Activated CD4-positive, alpha-beta T cell treated with anti-CD3 and anti-CD28 coated beads, Interleukin-2, amount 10 ng/mL, durations not matched to agents 24 days and 14 days (primary cell): ENCODE measurements at places on chromosomes 11 and 22. TPM values are rescaled to one million over a fixed set of nuclear protein-coding genes. Genes with fewer than 3 reads are reported as not detected.

The NPTXR gene
- 0.98 and 1.0 TPM in 2 replicates for total RNA-seq

The CSNK2A3 gene
- 1.1 and 2.1 TPM in 2 replicates for total RNA-seq

The NOX4 gene
- total RNA-seq = not detected in 2 replicates

The MFNG gene
- total RNA-seq = 207 and 231 TPM in 2 replicates

The IFITM5 gene
- total RNA-seq = not detected in 2 replicates

DNA sequence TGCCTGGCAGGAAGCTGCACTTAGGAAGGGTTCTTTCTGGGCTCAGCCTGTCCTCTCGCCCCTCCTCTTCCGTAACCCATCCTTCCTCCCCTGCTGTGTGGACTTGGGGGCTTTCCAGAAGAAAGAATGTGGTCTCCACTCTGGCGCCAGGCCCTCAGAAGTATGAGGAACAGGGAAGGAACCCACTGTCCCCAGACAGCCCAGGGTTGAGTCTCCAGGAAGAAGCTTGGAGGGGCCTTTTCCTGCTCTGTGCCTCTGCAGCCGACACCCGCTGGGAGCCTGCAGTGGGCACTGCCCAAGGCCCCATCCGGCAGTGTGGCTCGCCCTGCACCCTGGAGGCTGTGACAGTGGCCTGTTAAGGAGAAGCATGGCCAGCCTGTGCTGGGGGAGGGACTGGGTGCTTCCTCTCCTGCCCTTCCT lies 112.6 kb downstream of the ST3GAL4 start:
- no peaks in the 10 kb centered on the region for H3K36me3 ChIP-seq
- peaks cover 21% of the 10 kb centered on the region for H3K4me1 ChIP-seq
- peaks cover 1% of the 10 kb centered on the region for H3K27me3 ChIP-seq
- no peak overlapping the region for H3K4me3 ChIP-seq

- H3K27ac ChIP-seq = no peak overlapping the region
- H3K4me3 ChIP-seq = no peak overlapping the region
- H3K4me1 ChIP-seq = no peaks in the 10 kb centered on the region
- H3K27me3 ChIP-seq = peaks cover 21% of the 10 kb centered on the region
- DNase-seq = no peak
Observed at GRCh38 chr11:15028379-15028778, 45.0 kb upstream of the CALCB start.

DNA sequence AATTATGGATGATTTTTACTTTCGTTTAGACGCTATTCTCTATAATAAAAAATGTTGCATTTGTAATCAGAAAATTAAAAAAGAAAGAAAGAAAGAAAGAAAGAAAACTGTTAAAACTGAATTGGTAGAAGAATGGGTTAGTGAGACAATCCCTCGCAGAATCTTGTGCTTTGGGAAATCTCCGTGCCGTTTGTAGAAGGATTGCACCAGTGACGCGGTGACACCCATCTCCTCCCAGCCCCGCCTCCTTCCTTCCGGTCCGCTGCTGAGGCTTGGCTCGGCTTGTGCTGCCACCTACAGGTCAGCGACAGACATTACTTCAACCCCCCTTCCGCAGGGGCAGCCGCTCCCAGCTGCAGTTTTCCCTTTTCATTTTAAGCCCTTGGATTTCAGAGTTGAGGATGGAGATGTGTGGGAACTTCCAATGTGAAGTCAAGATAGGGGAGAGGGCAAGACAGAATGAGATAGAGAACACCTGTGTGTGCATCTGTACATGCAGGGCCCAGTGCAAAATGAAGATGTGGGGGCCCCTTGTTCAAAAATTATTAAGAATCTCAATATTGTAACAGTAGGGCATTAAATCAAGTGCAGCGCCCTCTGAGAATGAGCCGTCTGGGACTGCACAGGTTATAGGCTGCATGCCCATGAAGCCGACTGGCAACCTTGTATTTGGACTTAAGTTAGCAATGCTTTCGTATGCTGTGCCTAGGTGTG lies 41.1 kb downstream of the TST start:
- peak overlapping the region; percentile 8 for H3K27ac ChIP-seq
- peaks cover 9% of the 10 kb centered on the region for H3K4me1 ChIP-seq
- H3K4me3 ChIP-seq = peak overlapping the region; percentile 84
- H3K36me3 ChIP-seq = no peaks in the 10 kb centered on the region

GRCh38 chr22:32255726-32256125 lies 579 bp upstream of the SLC5A4 start:
- H3K4me1 ChIP-seq = peaks cover 2% of the 10 kb centered on the region
- H3K27me3 ChIP-seq = peaks cover 32% of the 10 kb centered on the region
- H3K4me3 ChIP-seq = no peak overlapping the region
- no peak for DNase-seq

GRCh38 chr11:91800208-91800914 lies 424.3 kb upstream of the FAT3 start:
- no peaks in the 10 kb centered on the region for H3K4me1 ChIP-seq
- no peak overlapping the region for H3K4me3 ChIP-seq

DNA sequence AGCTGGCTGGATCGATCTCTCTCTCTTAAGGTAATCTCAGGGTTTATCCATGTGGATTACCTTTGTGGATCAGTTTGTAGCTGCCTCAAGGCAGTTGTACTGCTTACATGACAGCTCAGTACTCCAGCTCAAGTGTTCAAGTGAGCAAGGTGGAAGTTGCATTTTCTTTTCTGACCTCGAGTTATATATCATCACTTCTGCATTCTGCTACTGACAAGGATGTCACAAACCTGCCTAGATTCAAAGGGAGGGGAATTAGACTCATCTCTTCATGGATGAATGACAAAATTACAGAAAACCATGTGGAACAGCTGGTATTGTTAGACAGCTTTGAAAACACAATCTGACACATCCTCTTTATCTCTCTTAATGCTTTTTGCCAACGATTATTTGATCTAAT lies 6.1 kb upstream of the TCN2 start:
- H3K27ac ChIP-seq = no peak overlapping the region
- H3K27me3 ChIP-seq = peaks cover 3% of the 10 kb centered on the region
- peaks cover 12% of the 10 kb centered on the region for H3K4me1 ChIP-seq
- no peaks in the 10 kb centered on the region for H3K36me3 ChIP-seq
- no peak for DNase-seq

DNA sequence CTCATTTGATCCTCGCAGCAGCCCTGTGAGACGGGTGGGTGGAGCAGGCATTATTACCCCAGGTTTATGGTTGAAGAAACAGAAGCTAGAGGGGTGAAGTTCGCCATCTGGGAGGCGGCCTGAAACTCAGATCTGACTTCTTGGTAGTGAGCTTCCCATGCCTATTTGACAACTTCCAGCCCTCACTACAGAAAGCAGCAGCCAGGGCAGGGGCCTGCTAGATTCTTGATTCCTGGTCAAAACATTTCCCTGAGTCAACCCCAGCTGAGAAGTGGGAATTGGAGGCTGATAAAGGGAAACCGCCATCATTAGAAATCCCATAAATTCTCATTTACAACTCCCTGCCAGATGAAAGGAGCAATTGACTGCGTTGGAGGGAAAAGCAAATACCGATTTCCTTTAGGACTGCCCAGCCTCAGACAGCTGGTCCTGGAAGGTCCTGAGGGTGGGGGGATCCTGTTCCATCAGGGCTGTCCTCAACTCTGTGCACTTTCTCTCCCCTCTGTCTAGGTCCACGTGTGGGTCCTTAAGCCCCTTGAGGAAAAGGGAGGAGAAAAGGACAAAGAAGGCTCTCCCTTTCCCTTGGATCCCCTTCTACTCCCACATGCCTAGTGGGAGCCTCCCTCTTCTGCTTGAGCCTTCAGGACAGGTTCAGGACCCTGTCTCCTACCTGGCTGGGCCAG lies 10.2 kb upstream of the NECTIN1 start:
- H3K27me3 ChIP-seq = peaks cover 43% of the 10 kb centered on the region
- H3K4me1 ChIP-seq = peaks cover 5% of the 10 kb centered on the region
- H3K27ac ChIP-seq = no peak overlapping the region

DNA sequence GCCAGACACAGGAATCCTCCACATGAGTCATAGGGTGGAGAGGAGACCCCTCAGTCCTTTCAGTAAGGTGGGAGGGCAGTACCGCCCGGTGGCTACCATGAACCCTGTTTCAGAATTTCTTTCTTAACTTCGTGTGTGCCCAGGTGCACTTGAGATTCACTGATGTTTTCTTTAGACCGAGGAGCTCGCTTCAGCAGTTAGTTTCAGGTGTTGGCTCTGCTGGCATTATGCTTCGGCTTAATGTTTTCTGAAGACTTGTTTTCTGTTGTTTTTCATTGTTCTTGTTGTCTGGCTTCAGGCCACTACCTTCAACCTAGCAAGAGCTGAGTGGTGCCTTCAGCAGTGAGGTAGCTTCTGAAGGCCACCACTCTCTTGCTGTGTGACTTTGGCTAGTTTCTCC lies 71.5 kb downstream of the BMAL1 start:
- no peak for DNase-seq
- H3K27ac ChIP-seq = no peak overlapping the region
- no peak overlapping the region for H3K4me3 ChIP-seq
- H3K36me3 ChIP-seq = peaks cover 11% of the 10 kb centered on the region

DNA sequence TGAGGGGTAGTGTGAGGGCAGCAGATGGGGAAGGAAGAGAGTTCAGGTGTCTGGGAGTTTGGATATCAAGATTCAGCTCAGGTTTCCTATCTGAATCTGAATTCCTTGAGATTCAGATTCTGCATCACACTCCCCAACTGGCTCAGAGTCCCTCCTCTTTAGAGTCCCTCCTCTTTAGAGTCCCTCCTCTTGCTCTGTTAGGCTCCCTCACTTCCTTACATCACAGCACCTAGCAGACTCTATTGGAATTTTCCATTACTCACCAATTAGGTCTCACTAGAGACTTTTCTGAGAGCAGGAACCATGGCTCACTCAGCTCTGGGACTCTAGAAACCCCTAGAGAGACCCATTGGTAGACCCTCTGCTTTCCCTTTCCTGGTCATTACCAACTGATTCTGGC lies 303.4 kb upstream of the SYN3 start:
- DNase-seq = no peak
- H3K27ac ChIP-seq = no peak overlapping the region
- H3K27me3 ChIP-seq = no peaks in the 10 kb centered on the region
- no peaks in the 10 kb centered on the region for H3K36me3 ChIP-seq
- no peaks in the 10 kb centered on the region for H3K4me1 ChIP-seq
- no peak overlapping the region for H3K4me3 ChIP-seq

- H3K4me3 ChIP-seq = no peak overlapping the region
- H3K27me3 ChIP-seq = peaks cover 3% of the 10 kb centered on the region
- no peaks in the 10 kb centered on the region for H3K36me3 ChIP-seq
- no peak overlapping the region for H3K27ac ChIP-seq
Observed at GRCh38 chr11:18016789-18017188, 3.9 kb upstream of the SERGEF start.

DNA sequence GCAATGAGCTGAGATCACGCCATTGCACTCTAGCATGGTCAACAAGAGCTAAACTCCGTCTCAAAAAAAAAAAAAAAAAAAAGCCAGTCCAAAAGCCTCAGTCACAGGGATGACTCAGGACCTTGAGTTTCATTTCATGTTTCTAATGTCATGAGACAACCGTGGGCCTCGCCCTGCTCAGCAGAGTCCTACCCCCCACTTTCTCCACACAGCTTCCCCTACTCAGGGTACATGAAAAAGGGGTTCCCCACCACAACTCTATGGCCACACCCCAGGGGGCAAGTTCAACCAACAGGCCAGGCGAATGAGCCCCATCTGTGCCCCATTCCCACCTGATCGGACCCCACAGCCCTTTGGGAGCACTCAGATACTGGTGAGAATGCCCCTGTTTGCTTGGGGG lies 24.3 kb upstream of the ADA2 start:
- H3K4me1 ChIP-seq = peaks cover 24% of the 10 kb centered on the region
- peaks cover 2% of the 10 kb centered on the region for H3K27me3 ChIP-seq
- DNase-seq = peak; percentile 79
- peak overlapping the region; percentile 87 for H3K27ac ChIP-seq
- no peaks in the 10 kb centered on the region for H3K36me3 ChIP-seq
- no peak overlapping the region for H3K4me3 ChIP-seq

- H3K4me1 ChIP-seq = peaks cover 34% of the 10 kb centered on the region
- DNase-seq = peak; percentile 73
- peak overlapping the region; percentile 96 for H3K4me3 ChIP-seq
- peaks cover 3% of the 10 kb centered on the region for H3K27me3 ChIP-seq
Observed at GRCh38 chr11:9575260-9576240, 2.1 kb downstream of the WEE1 start.
